ELF-1 (cell line): ENCODE measurements at places on chromosomes 13 and 19.

GRCh38 chr13:95156208-95156607 lies 145.0 kb downstream of the ABCC4 start:
- no peak for DNase-seq

DNA sequence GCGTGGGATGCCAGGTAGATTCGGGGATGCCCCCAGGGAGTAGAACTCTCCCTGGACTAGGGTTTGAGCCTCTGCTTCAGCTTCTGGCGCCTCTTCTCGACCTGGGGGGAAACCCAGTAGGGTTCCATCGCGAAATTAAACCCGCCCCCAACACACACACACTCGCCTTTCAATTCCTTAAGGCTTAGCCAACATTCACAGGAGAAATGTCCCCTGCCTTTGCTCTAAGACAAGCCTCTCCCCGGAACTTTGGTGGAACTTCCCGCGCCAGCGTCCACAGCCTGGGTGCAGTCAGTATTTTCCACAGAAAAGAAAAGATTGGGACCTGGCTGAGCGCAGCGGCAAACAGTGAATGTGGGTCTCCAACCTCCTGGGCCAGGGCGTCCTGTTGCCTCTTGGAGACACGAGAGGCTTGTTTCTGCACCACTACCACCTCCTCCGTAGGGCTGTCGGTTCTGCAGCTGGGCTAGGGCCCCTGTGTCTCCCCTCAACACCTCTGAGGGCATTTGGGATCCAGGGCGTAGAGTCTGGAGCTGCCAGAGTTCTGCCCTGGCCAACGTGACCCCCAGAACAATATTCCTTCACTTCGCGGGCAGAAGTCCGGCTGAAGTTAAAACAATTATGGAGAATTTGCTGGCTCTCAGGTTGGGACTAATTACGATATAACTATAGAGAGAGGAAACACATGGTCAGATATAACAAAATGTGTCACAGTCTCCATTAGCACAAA lies 3.2 kb downstream of the PDX1 start:
- DNase-seq, result no peak

- peak; percentile 81 for DNase-seq
Measured at GRCh38 chr19:2922987-2923386, 21.8 kb downstream of the ZNF77 start.

- DNase-seq, result no peak
Measured at GRCh38 chr13:40979232-40979631, 39.9 kb downstream of the ELF1 start.

DNA sequence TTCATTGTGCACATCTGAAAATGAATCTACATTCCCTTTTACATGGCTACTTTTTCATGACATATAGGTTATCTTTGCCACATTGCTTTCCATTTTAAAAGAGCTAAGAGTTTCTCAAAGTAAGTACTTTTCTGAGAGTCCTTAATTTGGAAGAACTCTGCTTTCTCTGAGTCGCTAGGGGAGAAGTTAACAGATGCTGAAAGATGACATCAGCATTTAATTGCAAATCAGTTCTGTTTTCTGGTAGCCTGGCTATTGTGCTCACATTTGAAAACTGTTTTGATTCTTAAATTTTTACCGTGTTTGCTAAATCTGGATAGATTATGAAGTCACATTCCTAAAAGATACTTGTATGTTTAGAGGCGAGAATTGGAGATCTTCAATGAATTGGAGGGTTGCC lies 107.7 kb upstream of the C1QTNF9B start:
- DNase-seq, result no peak

DNA sequence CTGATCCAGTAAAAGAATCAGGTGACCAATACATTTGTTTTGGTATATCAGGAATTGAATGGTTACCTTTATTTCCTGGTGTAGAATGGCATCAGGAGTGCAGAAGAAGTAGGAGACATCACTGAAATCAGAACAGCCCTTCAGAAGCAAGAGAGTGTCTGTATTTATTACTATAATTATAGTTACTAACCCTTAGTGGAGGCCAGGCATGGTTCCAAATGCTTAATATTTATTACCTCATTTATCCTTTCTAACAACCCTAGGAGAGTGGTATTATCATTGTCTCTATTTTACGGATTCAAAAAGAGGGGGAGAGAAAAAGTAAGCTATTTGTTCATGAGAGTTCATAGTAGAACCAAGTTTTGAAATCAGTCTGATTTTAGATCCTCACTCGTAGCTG lies 1292.9 kb downstream of the PCDH9 start:
- DNase-seq, result no peak

GRCh38 chr13:22933571-22934181 lies 247.1 kb upstream of the SGCG start:
- no peak for DNase-seq

DNA sequence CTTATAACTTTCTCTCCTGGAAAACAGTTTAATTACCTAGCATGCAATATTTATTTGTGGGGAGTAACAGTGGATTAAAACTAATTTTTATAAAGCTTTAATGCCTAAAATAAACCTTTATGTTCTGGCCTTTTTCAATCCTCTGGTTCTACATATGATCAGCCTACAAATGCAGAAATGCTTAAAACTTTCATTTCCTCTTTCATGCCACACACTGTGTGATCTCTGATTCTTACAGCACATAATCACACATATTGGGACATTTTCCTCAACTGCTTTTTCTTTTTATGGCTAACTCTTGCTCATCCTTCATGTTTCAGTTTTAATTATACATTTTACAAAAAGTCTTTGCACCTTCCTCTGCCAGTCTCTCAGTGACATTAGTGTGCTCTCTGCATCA lies 910.8 kb upstream of the SLITRK6 start:
- no peak for DNase-seq

DNA sequence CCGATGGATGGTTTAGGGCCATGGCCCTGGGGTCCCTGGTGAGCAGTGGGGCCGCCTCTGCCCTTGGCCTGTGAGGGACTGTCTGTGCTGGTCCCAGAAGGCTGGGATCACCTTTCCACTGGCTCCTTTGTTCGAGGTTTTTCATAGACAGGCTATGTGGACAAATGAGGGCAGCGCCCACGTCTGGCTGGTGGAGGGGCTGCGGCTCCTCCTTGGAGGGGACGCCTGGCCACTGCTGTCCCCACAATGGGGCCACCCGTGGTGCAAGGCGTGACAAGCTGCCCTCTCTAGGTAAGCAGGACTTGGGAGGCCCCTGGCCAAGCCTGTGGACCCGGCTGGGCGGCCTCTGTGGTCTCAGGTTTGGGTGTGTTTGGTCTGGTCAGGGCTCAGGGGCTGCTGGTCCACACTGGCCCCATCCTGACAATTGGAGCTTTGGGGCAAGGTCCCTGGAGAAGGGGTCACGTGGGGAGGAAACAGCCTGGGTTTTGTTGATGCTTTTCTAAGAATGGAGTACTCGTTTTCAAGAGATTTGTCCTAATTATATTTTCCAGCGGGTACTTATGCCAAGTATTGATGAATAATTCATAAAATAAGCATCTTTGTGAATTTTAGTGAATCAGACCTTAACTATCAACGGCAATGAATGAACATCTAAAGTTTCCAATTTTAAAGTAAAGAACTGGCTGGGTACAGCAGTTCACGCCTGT lies 33.3 kb downstream of the MCF2L start:
- peak; percentile 82 for DNase-seq

DNA sequence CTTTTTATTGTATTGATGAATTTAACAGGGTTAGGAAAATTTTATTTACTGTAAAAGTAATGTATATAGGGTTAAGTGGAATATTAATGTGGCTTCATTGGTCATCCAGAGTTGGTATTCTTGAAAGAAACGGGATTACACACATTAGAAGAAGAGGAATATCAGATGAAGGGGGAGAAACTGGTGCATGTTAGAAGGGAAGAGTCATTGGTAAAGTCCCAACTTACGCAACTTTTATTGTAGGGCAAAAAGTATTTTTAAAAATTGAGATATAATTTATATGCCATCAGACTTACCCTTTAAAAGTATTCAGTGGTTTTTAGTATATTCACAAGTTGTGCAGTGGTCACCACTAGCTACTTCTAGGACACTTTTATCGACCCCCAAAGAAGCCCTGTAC lies 47.3 kb downstream of the DNAJC3 start:
- DNase-seq, result no peak

DNA sequence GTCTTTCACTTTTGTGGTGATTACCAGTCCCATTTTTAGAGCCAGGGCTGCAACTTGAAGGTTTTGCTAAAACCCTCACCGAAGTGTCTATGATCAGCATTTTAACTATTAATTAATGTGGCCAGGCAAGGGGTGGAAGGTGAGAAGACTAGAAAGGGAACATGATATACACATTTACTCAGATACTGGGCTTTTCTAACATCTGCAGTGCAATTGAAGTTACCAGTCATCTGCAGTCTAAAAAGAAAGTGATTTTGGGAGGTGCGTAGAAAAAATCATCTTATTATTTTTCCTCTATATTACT lies 481 bp downstream of the ALOX5AP start:
- no peak for DNase-seq

DNA sequence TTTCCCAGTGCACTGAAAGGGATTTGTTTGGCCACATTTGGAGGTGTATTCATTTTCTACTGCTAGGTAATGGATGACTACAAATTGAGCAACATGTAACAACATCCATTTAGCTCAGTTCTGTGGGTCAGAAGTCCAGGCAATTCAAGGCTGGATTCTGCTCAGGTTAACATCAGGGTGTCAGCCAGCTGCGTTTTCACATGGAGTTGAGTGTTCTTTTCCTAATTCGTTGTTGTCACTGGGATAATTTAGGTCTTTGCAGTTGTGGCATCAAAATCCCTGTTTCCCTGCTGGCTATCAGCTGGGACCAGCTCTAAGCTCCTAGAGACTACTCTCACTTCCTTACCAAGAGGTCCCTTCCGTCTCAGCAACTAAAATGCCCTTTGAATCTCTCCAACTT lies 25.4 kb downstream of the MIR17HG start:
- no peak for DNase-seq

DNA sequence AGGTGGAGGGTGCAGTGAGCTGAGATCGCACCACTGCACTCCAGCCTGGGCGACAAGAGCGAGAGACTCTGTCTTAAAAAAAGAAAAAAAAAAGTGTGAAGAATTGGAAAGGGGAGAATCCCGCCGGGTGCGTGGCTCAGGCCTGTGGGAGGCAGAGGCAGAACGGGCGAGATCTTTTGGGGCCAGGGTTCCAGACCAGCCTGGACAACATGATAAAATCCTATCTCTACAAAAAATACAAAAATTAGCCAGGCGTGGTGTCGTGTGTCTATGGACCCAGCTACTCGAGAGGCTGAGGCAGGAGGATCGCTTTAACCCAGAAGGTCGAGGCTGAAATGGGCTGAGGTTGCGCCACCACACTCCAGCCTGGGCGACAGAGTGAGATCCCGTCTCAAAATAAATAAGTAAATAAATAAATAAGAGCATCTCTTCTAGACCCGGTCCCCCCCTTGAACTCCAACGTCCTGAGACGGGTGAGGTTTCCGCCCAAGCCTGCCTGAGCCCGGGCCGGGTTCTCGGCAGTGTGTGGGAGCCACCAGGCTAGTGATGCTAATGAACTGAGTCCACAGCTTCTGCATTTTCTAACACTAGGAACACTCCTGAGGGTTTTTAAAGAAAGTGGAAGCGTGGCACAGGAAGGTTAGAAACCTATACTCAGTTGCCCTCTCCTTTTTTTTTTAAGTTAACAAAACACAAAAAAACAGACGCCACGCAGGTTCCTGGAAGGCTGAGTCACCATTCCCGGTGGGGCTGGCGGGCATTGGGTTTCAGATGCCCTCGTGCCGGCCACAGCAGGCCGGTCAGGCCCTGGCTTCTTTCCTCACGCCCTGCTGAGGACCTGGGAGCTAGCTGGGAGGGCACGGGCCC lies 22.0 kb downstream of the GPX4 start:
- DNase-seq, result no peak

- DNase-seq, result peak; percentile 63
Measured at GRCh38 chr19:38057959-38058690, 151.1 kb downstream of the SIPA1L3 start.

DNA sequence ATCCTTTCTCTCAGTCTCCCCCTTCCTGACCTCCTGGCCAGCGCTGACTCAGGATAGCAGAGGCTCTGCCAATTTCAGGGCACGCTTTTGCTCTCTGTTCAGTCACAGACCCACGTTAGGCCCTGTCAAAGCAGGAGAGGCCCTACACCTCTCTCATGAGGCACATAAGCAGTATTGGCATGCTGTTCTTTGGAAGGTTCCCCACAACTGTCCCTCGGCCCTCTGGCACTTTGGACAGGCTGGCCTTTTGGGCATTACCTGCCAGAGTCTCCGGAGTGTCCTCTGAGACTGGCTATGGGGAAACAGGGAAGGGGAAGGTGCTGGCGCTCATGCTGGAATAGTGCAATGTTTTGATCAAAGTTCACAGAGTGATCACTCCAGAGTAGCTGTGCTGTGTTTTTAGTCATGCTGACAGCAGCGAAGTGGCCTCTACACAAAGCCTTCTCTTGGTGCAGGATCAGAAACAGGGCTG lies 23.7 kb upstream of the UBE2L5 start:
- DNase-seq, result no peak

DNA sequence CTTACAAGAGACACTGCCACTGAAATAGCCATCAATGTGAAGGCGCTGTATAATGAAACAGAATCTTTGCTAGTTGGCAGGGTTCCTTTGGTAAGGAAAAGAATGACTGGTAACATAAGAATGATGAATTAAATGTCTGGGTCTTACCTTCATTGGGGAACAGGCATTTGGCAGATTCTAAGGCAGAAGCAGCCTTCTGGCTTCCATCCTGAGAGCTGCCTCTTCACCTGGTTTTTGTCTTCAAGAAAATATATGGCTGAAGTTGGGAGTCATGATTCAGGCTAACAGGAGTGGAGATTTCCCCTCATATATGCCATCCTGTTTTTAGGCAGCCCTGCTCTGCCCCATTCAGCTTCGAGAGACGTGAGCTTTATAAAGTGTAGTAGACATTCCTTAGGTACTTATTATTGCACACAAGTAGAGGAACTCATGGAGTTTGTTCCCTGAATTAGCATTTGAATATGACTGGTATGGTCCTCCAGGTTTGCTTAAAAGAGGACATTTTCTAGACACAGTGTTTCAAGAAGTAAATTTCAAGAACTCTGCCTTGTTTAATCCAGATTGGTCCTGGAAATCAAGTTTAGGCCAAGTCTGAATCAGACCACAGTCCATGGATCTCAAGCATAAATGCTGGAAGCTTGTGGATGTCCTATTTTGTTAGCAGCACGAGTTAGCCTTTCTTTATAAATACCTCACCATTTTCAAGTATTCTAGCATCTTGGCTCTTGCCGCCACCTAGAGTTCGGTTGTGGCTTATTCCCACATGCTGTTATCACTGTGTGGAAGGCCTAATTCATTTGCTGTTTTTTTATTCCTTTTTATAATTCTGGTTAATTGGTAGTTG lies 56.2 kb upstream of the AKAP11 start:
- peak; percentile 25 for DNase-seq

- DNase-seq, result no peak
Measured at GRCh38 chr13:110444226-110444653, 117.3 kb downstream of the RAB20 start.

GRCh38 chr13:106560821-106561220 lies 7.1 kb downstream of the ARGLU1 start:
- no peak for DNase-seq
